CD4-positive, alpha-beta memory T cell (primary cell): ENCODE measurements at places on chromosomes 4 and X. TPM values are rescaled to one million over a fixed set of nuclear protein-coding genes. Genes with fewer than 3 reads are reported as not detected.

Gene GYPA
- not detected for total RNA-seq

- no peak for DNase-seq
- H3K27ac ChIP-seq, result no peak overlapping the region
- no peaks in the 10 kb centered on the region for H3K36me3 ChIP-seq
- no peaks in the 10 kb centered on the region for H3K4me1 ChIP-seq
Measured at GRCh38 chrX:153848325-153848724, 18.0 kb upstream of the PDZD4 start.

Gene MAGEA2
- total RNA-seq, result not detected

DNA sequence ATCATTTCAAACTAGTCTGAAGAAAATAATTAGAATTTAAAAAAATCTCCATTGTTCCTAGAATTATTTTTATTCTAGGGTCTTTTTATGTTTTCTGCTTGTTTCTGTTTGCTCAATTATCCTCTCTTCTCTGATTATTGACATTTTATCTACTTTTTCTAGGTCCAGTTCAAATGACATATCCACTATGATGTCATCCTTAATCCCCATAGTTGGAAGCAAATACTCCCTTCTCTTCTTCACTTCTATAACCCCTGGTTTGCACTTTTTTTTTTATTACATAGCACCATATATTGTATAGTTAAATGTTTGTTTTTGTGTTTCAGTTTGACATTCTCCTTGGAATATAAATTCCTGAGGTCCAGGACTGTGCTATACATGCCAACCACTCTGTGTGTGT is 82.6 kb downstream of the CT47B1 start:
- H3K36me3 ChIP-seq, result no peaks in the 10 kb centered on the region
- peaks cover 12% of the 10 kb centered on the region for H3K4me1 ChIP-seq
- no peak overlapping the region for H3K27ac ChIP-seq
- no peak overlapping the region for H3K4me3 ChIP-seq
- H3K27me3 ChIP-seq, result no peaks in the 10 kb centered on the region
- DNase-seq, result no peak
